ENCODE measurements at places on chromosomes 1 and 21.

DNA sequence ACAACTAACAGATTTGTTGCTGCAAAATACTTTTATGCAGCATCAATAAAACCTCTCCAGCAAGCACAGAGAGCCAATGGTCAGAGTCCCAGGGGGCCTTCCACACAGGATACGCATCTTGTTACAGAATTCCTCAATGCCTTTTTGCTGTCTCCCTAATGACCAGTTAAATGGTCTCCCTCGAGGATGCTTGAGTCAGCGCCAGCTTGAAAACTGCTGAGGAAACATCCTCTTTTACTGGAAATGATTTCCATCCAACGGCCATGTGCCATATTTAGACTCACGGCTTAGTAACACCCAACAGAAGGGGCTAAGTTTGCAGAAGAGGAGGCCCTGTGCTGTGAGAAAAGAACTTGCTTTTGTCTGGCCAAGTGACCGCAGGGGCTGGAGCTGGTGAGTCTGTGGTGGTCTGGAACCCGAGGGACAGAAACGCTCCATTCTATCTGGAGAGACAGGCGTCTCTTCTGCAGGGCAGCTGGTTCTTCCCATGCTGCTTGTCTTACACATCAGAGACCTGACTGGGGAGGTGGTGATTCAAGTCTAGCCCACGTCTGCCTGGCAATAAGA lies 496.4 kb downstream of the SETD4 start:
- no peak for DNase-seq

DNA sequence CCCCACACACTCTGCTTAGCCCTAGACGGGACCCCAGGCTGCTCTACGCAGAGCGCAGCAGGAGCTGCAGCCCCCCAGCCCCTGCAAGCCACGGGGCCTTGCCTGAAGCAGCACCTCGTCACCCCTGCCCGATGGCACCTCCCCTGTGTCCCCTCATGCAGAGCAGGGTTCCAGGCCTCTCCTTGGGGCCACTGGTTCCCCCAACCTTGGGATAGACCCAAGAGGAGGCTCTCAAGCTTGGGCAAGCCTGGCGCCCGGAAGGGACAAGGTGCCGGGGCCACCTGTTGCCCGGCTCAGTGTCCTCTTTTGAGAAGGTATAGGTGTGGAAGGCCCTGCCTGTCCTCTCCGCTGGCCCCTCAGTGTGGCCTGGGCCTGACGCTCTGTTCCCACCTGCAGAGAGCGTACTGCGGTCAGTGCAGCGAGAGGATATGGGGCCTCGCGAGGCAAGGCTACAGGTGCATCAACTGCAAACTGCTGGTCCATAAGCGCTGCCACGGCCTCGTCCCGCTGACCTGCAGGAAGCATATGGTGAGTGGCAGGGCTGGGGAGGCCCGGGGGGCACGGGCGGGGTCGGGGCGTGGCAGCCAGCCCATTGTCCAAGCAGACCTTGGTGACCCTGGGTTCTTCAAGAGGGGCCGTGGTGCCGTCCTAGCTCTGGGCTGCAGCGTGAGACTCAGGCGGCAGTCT lies 50.6 kb downstream of the FAAP20 start:
- DNase-seq: no peak

- no peak for DNase-seq
Observed at GRCh38 chr21:16304174-16305095, 574.7 kb downstream of the USP25 start.

- no peak for DNase-seq
Observed at GRCh38 chr1:6075748-6076147, 30.1 kb downstream of the KCNAB2 start.

DNA sequence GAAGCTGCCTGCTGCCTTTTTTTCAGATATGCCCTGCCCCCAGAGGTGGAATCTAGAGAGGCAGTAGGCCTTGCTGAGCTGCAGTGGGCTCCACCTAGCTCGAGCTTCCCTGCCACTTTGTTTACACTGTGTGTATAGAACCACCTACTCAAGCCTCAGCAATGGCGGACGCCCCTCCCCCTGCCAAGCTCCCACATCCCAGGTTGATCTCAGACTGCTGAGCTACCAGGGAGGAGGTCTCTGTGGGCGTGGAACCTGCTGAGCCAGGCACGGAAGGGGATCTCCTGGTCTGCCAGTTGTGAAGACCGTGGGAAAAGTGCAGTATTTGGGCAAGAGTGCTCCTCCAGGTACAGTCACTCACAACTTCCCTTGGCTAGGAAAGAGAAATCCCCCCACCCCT lies 65.1 kb downstream of the MSH4 start:
- no peak for DNase-seq

GRCh38 chr1:154220970-154221277 lies 169 bp downstream of the UBAP2L start:
- no peak for DNase-seq

DNA sequence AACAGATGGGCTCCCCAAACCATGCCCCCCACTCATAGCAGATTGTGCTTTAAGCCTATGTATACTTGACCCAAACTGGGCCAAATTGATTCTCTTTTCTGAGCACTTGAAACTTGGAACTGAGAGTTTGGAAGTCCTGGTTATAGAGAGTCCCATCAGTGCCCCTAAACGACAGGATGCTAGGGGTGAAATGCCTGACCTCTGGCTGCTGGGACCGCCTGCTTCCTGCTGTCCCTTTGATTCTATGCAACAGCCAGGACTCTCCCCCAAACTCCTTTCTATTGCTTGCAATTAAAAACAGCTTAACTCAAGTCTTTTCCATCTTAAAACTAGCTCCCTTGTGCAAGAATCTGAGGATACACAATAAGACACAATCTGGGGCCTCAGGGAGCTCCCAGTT lies 4.7 kb downstream of the C1orf210 start:
- DNase-seq: no peak

GRCh38 chr1:171800342-171800741 lies 18.9 kb downstream of the METTL13 start:
- DNase-seq: no peak

- peak; percentile 8 for DNase-seq
Observed at GRCh38 chr1:10917513-10918454, 94.7 kb upstream of the TARDBP start.

GRCh38 chr21:46385846-46386733 lies 62.1 kb downstream of the PCNT start:
- DNase-seq: no peak

DNA sequence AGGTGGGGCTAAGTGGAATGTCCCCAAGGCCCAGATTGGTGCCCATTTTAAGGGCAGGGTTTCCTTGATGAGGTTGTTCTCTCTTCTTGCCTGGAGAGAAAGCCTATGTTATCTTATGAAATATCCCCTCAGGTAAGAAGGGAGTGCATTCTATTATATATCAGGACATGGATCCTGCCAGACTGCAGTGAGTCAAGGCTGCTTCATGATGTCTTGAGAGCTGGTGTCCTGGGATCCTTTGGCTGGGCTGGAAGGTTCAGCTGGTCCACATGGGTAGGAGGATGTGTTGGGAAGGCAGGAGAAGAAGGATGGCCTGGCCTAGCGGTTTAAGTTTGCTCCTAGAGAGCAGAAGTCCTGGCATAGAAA lies 207.6 kb downstream of the ROR1 start:
- no peak for DNase-seq

GRCh38 chr1:157004806-157005205 lies 40.7 kb downstream of the ARHGEF11 start:
- DNase-seq: no peak

GRCh38 chr1:6959491-6959890 lies 174.2 kb downstream of the CAMTA1 start:
- DNase-seq: no peak

- no peak for DNase-seq
Observed at GRCh38 chr21:32099812-32100416, 178.9 kb downstream of the MIS18A start.

DNA sequence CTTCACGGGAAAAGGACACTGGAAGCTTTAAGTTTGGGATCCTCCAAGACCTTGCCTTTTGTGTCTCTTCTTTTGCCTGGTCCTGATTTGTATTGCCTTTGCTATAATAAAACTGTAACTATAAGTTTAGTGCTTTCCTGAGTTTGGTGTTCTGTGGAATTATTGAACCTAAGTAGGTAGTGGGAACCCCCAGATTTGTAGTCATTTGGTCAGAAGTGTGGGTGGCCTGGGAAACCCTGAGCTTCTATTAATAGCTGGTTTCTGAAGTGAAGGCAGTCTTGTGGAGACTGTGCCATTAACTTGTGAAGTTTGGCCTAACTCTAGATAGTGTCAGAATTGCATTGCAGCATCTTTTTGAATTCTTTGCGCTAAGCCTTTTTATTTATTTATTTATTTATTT lies 6.8 kb upstream of the MYCL start:
- DNase-seq: no peak

GRCh38 chr1:184801503-184801902 lies 46.8 kb upstream of the EDEM3 start:
- no peak for DNase-seq

- DNase-seq: no peak
Observed at GRCh38 chr21:15058854-15059263, 5.9 kb downstream of the NRIP1 start.

DNA sequence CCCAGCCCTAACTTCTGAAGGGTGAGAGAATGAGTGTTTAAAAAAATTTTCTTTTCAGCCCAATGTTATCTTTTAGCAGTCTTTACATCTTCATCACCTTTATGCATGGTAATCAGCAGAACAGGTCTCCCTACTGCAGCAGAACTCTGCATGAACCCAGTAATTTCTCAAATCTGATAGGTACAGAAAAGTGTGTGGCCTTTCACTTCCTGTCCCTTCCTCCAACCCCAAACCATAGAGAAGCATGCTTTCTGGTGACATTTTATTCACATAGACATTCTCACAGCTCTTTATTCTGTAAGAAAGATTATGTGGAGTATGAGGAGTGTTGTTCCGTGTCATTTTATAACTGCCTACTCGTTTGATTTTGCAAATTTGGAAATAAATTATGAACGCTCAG lies 68.6 kb downstream of the RPAP2 start:
- no peak for DNase-seq

DNA sequence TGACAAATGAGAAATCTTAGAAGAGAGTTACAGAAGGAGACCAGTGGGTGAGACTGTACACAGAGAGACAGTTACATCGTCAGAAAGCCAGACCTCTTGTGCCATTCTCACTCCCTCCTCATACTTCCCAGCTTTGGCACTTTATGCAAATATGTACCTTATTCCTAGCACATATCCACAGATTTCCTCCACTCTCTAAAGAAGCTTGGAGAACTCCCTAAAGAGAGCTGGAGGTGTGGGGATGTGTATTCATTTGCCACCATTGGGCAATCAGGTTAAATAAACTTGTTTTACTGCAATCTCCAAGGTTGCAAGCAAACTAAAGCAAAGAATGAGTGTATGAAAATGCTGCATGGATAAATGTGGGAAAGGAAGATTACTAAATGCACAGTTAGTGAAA lies 380.9 kb upstream of the PRMT6 start:
- DNase-seq: no peak

- no peak for DNase-seq
Observed at GRCh38 chr1:31364561-31365250, 8.2 kb downstream of the FABP3 start.

DNA sequence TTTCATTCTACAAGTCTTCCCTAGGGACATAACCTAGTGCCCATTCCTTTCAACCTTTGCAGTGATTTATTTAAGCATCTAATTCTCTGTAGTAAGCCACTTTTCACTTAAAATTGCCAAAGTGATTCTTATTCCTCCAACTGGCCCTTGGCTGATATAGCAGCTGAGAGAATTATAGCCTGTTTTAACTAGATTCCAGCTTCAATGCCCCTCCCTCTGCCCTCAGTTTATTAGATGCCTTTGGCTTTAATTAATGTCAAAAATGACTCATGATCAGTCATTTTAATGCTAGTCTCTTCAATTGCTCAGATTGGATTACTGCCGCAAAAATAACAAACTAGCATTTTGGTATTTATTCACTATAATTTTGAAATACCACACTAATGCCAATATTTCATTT lies 145.4 kb upstream of the KCTD3 start:
- no peak for DNase-seq

DNA sequence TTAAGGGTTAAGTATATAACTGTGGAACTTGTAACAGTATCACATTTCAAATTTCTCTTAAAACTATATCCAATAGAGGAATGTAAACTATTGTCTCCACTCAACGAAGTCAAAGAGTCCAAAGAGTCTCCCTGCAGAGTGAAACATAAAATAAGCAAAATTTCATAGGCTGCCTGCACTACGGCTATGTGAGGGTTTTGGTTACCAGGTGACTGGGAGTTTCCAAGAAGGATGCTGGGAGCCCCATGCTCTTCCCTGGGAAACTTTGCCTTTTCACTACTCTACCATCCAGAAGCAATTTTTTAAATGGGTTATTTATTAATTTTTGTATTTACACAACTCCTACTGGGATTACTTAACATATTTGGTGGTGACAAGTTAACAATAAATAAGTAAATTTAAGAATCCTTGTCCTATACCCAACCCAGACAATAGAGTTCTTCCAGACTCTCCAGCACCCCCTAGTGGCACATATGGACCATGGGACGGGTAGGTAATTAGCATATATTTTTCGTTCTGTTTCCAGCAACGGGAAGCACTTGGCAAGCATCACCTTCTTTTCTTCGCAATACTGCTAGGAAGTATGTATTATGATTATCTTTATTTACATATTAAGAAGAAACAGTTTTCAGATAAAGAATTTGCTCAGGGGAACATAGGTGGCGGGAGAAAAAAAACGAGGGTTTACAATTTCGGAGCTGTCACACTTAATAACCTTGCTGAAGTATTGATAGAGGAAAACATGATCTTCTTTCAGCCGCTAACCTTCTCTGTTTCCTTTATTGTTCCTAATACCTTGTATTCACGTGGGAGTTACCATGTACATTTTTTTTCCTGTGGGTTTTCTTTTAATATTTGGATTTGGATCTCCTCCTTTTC lies 3.5 kb downstream of the FMO2 start:
- peak; percentile 76 for DNase-seq

GRCh38 chr1:185110145-185110544 lies 46.6 kb downstream of the TRMT1L start:
- DNase-seq: no peak

GRCh38 chr1:178560871-178561376 lies 48.0 kb downstream of the TEX35 start:
- no peak for DNase-seq

DNA sequence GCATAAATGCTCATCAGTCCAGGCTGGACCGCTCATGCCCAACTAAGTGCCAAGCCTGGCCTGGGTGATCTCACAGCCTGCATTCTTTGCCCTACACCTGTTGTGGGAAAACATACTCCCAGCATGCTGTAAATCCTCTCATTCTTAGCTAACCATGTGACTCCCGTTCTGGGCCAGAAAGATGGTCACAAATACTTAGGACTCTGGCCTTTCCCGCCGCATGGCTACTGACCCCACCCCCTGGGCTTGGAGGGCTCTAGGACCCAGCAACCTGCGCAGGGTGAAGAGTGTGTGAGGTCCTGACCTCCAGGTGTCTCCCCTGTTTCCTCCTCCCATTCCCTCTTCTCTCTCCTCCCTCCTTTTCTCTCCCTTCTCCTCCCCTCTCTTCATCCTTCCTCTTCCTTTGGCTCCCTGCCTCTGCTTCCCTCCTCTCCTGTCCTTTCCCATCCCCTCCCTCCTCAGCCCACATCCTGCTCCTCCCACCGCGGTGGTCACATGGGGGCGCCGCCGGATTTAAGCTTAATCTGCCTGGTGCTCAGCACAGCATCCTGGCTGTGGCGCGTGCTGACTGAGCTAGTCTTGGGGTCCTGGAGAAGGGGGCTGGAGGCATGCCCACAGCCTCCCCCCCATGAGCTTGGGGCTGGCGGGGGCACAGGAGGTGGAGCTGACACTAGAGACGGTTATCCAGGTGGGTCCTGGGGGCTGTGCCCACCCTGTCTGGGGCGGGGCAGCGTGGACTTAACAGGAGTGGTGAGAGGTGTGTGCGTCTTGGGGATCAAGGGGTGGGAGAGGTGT lies at the start of gene CROCC:
CROCC (plus strand) TSS at position 541 of the 795 bp plus-strand sequence; CDS start at position 629, 88 bp downstream.
- no peak for DNase-seq

GRCh38 chr1:205923651-205924459 lies 19.4 kb downstream of the SLC26A9 start:
- no peak for DNase-seq

Measured in NCI-H1105 (cell line).